Mammary microvascular endothelial cell (primary cell): ENCODE measurements at places on chromosomes 13 and 19. TPM values are rescaled to one million over a fixed set of nuclear protein-coding genes. Genes with fewer than 3 reads are reported as not detected.

ZNF726 gene
- 2.3 and 4.1 TPM in 2 replicates for total RNA-seq

EDDM13 gene
- 1.9 and 2.5 TPM in 2 replicates for total RNA-seq

LYPD4 gene
- not detected in 2 replicates for total RNA-seq

LYPD3 gene
- total RNA-seq: 0.10 TPM in 1 of 2 replicates, not detected in the other
